T-helper 9 cell (primary cell): ENCODE measurements at places on chromosomes 11 and 22.

GRCh38 chr22:30283342-30283741 lies 6.0 kb downstream of the CASTOR1 start:
- DNase-seq: no peak

- DNase-seq: no peak
Observed at GRCh38 chr11:69287968-69288882, 5.7 kb upstream of the MYEOV start.

DNA sequence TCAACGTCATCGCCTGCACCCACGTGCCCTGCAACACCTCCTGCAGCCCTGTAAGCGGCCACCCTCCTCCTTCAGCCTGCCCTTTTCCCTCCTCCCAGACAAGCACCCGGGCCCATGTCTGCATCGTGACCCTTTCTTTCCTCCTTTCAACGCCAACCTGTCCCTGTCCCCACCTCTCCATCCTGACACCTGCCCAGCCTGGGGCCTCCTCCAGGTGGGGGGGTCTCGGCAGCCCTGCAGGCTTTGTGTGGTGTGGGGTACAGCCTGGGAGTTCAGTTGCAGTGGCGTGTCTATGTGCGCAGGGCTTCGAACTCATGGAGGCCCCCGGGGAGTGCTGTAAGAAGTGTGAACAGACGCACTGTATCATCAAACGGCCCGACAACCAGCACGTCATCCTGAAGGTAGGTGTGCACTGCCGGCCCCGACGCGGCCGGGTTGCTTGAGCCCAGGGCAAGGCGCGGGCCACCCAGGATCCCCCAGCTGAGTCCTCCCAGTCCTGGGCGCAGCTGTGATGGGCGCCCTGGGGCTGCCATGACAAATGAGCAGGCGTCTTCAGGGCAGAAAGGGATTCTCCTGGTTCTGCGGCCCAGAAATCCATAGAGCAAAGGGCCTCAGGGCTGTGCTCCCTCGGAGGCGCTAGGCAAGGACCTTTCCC lies 33.7 kb downstream of the MUC2 start:
- DNase-seq: no peak

DNA sequence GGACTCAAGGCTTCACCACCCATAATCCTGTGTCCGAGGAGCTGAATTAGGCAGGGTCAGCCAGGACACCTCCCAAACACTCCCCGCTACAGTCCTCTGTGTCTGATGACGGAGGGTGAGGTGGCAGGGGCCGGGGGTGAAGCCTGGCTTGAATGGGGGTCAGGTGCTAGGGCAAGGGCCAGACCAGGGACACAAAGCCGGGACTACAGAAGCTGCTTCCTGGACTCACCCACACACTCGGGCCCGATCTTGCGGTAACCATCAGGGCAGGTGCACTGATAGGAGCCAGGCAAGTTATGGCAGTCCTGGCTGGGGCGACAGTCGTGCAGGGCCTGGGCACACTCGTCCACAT lies 2.3 kb downstream of the EFEMP2 start:
- no peak for DNase-seq

GRCh38 chr22:37898441-37899181 lies 7.5 kb upstream of the MICALL1 start:
- no peak for DNase-seq

DNA sequence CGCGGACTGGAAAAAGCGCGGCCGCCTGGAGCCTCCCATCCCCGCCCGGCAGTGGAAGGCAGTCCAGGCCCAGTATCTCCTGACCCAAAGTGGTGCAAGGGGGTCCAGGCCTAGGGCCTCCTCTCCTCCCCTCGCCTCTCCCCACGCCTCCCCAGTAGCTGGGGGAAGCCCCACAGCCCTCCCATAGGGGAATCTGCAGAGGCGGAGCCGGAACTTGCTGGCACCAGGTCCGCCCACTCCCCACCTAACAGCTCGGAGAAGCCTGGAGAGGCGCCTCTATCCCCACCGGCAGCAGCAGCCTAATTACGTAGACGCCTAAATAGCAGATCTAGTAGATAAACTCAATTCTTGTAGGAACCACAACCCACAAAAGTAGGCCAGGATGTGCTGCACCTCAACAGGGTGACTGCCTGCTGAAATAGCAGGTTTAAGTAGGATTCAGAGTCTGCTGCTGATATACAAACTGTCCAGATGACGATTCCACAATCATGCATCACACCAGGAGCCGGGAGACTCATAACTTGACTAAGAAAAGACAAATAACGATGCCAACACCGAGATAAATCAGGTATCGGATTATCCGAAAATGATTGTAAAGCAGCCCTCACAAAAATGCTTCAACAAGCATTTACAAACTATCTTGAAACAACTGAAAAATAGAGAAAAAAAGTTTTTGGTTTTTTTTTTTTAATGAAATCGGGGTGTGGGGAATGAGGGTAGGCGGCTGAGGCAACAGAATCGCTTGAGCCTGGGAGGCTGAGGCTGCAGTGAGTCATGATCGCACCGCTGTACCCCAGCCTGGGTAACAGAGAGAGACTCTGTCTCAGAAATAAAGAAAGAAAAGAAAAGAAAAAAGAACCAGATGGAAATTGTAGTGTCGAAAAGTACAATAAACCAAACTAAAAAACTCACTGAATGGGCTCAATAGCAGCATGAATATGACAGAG lies 11.4 kb upstream of the BRD1 start:
- DNase-seq: peak; percentile 88

DNA sequence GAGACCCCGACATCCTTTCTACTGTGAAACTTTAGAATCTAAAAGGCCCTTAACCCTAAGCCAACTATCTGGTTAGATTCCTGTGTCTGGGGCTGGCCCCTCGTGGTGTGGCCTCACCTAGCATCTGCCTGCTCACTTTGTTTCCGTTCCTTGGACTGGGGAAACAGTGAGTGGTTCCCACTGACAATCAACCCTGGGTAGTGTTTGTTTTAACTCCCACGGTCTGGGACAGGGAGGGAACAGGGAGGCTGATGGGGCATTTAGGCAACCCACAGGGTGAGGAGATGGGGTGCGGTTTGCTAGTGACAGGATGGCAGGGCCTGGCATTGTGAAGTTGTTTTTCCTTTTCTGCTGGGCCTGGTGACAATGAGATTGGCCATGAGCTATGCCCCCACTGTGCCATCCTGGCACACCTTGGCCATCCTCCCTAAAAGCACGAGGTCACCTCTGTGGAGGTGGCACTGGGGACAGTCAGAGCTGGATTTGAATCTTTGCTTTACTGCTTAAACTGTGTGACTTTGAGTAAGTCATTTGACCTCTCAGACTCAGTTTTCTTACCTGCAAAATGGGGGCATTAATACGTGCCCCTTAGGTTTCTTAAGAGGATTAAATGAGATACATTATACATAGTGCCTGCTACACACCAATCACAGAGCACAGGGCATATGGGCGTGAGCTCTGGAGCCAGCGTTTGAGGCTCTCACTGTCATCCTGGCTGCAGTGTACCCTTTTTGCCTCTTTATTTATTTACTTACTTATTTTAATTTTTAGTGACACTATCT lies 31.4 kb downstream of the CHRDL2 start:
- no peak for DNase-seq

DNA sequence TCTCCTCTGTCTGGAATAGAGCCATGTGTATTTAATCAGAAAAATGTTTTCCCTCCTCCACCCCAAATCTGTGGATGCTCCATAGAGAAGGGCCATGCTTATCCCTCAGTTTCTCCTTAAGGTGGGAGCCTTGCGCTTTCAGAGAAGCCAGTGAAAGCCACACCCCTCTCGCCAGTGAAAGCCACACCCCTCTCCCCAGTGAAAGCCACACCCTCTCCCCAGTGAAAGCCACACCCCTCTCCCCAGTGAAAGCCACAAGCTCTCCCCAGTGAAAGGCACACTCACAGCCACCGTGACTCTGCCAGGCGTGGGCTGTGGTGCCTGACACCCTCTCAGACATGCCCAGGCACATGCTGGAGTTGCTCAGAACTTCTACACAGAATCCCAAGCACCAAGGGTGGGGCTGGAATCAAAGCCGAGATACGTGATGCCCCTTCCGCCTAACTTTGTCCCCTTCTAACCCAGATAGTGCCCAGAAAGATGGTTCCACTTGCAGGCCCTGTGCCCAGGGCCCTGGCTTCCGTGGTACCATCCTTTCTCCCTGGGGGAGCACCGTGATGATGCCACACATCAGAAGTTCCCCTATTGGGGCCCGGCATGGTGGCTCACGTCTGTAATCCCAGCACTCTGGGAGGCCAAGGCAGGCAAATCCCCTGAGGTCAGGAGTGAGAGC lies 16.5 kb upstream of the PRR5 start:
- DNase-seq: peak; percentile 65

GRCh38 chr11:50075856-50076255 lies 43.2 kb downstream of the OR4C45 start:
- no peak for DNase-seq

- no peak for DNase-seq
Observed at GRCh38 chr11:62491571-62492329, 54.9 kb downstream of the AHNAK start.

DNA sequence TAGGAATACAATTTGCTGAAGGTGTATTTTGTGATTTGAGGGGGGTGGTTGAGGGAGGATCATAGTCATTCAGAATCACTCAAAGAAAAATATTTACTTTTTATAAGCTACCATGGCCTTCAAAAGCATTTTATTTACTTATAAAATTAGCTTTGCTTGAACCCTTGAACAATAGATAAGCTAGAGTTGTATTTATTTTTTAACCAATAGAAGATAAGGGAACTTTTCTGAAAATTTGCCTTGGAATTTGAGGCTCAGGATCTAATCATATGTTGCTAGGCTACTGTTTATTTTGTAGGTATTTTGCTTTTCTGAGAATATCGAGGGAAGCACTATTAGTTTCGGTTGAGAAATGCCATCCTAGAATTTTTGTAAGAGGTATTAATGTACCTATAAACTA lies 82.1 kb downstream of the EMSY start:
- DNase-seq: no peak

- no peak for DNase-seq
Observed at GRCh38 chr11:75334976-75335375, 16.5 kb downstream of the ARRB1 start.

GRCh38 chr11:119419834-119420492 lies 3.0 kb downstream of the THY1 start:
- no peak for DNase-seq

DNA sequence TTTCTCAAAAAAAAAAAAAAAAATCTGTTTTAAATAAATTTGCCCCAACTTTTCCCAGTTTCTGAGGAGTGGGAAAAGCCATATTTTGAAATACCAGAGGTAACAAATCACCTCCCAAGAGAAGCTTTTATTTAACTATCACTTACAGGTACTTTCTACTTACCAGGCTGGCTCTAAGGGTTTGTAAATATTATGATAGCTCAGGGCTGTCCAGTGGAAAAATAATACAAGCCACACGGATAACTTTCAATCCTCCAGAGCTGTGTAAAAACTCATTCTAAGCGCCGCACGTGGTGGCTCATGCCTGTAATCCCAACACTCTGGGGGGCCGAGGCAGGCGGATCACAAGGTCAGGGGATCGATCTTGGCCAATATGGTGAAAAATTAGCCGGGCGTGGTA lies 5.6 kb upstream of the SEC14L4 start:
- DNase-seq: no peak

GRCh38 chr11:116696381-116696941 lies 76.3 kb downstream of the BUD13 start:
- no peak for DNase-seq

- DNase-seq: no peak
Observed at GRCh38 chr22:23101524-23101923, 31.2 kb downstream of the GNAZ start.

- DNase-seq: no peak
Observed at GRCh38 chr11:70799386-70799785, 401.1 kb downstream of the CTTN start.

DNA sequence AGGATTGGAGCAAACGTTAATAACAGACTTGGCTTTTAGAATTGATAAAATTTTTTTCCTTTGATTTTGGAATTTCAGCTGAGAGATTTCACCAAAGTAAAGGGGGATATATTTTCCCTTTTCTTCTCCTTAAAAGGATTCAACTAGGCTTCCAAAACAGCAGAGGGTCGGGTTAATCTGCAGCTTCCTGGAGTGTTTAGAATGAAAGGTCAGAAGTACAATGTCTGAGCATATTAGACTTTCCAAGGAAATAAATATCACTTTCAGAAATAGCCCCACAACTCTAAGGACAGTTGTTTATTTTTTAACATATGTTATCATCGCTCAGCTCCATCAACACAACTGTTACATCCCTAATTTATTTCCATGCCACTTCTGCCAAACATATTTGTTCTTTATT lies 1532.9 kb upstream of the RAG2 start:
- DNase-seq: no peak

DNA sequence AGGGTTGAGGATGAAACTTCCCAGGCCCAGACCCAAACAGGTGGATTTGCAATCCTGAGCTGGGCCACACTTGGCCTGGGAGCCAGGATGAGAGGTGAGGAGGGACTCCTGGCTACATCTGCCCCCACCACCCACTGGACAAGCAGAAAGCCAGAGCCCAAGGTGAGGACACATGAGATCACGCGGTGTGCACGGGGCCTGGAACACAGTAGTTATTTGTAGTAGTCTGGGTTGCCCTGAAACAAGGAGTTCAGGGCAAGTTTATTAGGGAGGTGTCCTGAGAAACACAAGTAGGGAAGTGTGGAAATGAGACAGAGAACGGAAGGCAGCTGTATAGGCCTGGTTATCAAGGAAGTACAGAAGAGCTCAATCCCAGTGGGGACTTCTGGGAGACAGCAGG lies 647 bp upstream of the SEC14L6 start:
- DNase-seq: no peak

DNA sequence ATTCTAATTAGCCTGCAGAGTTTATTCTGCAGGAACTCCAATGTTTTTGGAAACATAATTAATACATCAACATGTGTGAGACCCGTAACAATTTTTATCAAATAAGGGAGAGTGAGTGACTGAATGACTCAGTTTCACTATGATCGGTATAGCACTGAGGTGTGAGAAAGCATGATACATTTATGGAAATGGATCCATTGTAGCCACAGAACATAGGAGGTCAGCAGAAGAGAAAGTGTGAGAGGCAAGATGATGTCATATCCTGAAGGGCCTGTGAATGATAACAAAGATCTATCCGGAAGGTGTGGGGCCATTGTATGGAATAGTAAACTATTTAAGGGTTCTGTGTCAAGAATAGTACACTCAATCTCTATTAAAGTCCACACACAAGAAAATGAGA lies 1406.1 kb upstream of the TENM4 start:
- no peak for DNase-seq

DNA sequence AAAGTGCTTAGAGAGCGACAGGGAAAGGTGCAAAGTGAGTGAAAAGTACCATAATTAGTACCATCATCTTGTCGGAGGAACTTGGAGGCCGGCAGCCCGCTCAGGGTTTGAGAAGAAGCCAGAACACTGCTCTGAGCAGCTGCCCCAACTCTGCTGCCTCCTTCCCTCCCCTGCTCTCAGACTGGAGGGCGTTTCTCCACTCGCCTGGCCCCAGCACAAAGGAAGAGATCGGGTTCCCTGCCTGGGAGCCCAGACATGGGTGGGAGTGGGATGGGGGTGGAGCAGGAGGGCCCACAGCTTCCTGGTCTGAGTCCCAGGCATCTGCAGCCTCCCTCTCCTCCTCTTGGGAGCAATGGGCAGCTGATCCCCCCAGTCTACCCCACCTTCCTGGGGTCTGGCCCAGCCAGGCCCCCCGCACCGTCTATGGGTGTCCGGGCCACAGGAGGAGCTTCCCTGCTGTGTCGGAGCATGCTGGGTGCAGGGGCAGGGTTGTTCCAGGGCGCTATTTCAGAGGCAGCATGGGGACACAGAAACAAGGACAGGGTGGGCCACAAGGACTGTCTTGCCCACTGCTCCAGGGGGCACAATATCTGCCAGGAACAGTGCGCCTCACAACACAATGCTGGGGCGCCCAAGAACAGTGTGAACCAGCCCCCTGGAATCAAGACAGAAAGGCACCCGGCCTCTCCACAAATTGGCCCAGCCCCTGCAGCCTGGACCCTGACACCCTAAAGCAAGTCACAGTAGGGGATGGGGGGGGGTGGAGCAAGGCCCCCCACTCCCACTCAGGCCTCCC lies 4.8 kb downstream of the LIF start:
- no peak for DNase-seq
